NCI-H2081 treated with DMSO at 0.1 percent for 48 hours (cell line): ENCODE measurements at places on chromosomes 3 and 15.

GRCh38 chr15:57509126-57509525, 82.6 kb upstream of the MYZAP start:
- DNase-seq = no peak

GRCh38 chr15:23797747-23798446, 110.8 kb upstream of the NDN start:
- DNase-seq = no peak

GRCh38 chr3:115814778-115815380, 191.6 kb downstream of the GAP43 start:
- no peak for DNase-seq

DNA sequence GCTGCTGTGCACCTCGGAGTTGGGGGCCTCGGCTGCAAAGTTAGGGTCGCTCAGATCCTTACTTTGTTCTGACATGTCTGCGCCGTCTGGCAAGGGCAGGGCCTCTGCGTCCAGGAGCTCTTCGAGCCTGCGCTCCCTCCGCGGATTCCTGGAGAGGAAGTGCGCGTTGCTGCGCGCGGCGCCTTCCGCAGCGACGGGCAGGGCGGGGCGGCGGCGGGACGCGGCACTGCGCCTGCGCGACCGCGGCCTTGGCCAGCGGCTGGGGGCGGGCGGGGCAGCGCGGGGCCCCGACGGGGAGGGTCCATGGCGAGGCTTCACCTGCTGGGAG, at the start of gene NDN:
TSS of gene NDN (minus strand) at position 163 of the 328 bp plus-strand sequence. CDS start at position 75, 88 bp downstream.
- DNase-seq = no peak

DNA sequence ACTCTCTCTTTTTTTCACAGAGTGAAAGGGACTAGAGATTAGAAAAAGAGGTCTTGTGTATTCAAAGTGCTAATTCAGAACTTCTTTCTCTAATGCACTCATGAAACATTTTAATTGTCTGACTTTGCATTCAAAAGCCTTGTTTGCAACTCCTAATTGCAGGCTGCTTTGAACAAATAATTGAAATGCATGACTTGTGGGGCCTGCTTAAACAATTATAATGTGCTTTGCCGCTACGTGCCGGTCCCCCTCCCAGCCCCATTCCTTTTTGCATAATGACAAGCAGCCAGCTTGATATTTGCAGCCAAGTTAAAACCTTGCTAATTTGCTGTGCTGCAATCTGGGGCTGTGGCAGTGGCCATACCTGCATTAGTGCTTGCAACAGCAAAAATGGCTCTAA, 114.5 kb downstream of the FOXB1 start:
- no peak for DNase-seq

DNA sequence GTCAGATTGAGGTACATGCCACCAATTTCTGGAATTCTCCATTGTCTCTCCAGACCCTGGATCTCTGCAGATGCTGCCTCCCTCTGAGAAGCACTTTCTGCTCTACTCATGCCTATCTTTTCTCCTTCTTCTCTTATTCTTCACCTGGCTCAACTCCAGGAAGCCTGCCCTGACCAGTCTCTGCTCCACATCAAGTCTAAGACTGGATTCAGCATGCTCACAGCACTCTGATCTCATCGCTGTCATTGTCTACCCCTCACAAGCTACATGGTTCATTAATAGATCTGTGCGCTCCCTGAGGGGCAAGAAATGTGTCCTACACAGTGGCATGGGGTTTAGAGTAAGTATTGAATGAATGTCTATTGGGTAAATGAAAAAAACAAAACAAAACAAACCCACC, 38.7 kb downstream of the CCR4 start:
- no peak for DNase-seq

GRCh38 chr3:119831941-119832371, 50.1 kb downstream of the NR1I2 start:
- DNase-seq = no peak

GRCh38 chr3:152195206-152195605, 73.5 kb upstream of the MBNL1 start:
- DNase-seq = no peak

GRCh38 chr15:29159771-29160455, 109.7 kb downstream of the NSMCE3 start:
- no peak for DNase-seq

DNA sequence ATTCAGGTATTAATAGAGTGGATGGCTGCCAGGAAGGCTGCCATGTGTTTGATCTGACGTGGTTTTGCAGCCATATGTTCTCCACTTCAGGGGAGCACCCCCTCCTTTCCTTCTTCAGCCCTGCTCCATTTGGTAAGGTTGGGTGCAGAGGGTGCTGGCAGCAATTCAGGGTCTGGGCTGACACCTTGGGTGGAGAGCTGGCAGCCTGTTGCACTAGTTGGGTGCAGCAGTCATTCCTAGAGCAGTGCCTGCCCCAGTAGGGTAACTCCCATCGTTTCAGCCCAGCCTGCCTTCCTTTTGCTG, 1.5 kb downstream of the TYRO3 start:
- DNase-seq = no peak

DNA sequence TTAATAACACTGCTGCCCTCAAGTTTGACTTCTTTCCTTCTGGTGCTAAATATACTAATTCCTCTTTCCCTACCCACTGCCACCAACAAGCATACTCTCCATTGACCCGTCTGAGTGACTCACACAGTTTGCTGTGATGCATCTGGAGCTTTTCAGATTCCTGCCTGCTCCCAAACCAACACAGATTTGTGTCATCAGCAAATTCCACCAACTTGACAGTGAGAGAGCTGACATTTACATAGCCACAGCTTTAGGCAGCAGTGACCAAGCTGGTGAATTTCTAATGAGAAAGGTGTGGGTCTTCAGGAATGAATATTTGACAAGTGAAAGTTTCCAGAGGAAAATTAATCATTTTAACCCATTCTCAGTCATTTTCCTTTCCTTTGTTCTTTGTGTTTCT, 96.5 kb upstream of the PRICKLE2 start:
- DNase-seq = no peak

DNA sequence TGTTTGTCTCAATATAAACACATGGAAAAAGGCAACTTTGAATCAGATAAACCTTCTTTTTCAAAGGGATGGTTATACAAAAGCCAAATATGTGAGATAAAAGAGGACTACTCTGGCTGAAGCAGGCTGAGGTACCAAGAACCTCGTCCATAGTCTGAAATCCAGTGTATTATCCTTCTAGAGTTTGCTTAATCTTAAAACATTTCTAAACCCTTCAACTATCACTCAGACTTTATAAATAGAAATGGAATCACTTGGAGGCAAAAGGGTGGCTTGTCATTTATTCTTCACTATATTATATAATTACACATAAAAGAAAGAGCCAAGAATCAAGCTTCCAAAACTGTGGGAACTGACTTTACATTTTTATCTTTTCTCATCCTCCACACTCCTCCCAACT, 303.6 kb downstream of the PLCL2 start:
- no peak for DNase-seq

DNA sequence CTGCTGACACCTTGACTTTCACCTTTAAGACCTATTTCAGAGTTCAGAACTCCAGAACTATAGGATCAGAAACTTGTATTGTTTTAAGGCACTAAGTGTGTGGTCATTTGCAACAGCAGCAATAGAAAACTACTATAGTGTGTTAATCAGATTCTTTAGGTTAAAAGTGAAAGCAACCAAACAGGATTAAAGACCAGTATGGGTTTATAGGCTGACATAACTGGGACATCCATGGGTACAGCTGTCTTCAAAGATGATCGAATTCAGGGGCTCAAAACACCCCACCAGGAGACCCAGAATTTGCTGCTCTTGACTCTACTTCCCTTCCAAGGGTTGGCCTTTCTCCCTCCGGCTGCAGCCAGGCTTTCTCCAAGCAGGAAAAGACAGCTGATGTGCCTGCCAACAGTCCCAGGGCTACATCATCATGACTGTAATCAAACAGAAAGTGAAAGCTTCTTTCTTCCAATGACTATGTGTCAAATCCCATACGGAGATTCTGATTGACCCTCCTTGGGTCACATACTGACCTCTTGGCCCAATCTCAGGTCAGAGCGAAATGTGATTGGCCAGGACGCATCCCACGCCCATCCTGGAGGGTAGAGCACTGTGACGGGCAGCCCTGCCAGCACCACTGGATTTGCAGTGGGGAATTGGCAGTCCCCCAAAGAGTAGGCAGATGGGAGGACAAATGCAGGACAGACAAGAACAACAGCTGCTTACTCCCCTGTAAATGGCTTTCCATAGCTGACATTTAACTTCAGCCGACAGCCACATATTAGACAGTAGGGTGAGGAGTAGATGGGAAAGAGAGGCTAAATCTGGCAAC, 51.4 kb upstream of the RNF7 start:
- no peak for DNase-seq

- DNase-seq = no peak
These were observed 69.6 kb downstream of the CHDH start for GRCh38 chr3:53776494-53777101.

DNA sequence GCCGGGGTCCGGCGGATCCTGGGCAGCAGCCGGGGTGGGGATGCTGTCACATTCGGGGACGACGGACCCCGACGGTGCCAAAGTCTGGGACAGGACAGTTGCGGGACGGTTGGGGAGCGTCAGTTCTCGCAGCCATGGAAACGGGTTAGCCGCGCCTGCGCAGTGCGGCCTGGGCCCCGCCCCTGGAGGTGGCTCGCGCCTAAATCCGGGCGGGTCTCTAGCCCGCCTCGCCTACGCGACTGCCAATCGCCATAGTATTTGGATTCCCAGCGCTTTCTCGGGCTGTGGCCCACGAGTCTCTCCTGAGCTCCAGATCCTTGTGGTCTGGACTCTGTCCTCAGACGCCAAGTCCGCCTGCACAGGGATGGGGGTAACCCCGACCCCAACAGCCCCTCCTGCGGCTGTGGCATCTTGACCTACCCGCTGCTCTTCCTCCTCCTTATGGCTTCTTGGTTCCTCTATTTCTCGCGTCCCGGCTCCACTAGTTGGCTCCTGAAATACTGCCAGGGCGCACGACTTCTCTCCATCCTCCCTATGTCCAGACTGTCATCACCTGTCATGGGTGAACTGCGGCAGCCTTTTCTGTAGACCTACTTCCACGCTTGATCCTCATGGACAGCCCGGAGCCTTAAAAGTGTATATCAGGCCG, at the start of gene ZMYND10:
TSS of gene ZMYND10 (minus strand) at position 147 of the 649 bp plus-strand sequence. CDS start 153 bp downstream, outside the sequence.
- no peak for DNase-seq

DNA sequence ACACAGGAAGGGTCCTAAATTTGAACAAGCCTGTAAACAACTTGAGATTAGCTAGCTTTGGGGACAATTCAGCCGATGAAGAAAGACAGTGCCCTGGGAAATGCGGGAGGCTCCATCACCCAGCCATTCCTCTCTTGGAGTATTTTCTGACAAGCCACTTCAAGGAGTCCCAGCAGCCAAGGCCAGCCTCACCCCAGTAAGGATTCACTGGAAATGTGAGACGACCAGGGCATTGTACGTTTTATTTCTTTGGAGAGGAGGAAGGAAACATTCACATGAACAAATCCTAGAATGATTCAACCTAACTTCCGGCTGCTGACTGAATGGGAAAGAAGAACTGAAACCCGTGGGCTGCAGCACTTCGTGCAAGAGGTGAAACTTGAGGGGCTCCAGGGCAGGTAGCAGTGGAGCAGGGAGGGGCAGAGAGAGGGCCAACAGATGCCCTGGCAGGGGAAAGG, 116.4 kb upstream of the ARHGEF3 start:
- DNase-seq = no peak

GRCh38 chr3:119352034-119352609, 57.9 kb downstream of the ARHGAP31 start:
- no peak for DNase-seq

DNA sequence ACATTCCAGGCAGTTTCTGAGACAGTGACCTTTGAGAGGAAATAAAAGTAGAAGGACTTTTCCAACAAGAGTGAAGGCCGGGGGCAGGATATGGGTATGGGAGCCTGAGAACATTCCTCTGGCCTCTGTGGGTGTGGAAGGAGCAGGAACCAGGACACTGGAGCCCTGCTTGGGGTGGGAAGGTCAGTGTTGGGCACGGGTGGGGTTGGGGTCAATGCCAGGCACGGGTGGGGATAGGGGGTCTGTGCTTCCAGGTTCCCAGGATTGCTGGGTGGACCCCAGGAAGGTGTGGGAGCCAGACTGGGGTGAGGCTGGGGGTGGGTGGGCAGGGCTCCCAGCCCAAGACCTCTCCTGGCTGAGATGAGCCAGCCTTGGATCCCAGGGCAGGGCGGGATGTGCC, 163.5 kb downstream of the NSMCE3 start:
- DNase-seq = no peak

GRCh38 chr15:40081691-40082194, 26.9 kb downstream of the BMF start:
- DNase-seq = no peak

DNA sequence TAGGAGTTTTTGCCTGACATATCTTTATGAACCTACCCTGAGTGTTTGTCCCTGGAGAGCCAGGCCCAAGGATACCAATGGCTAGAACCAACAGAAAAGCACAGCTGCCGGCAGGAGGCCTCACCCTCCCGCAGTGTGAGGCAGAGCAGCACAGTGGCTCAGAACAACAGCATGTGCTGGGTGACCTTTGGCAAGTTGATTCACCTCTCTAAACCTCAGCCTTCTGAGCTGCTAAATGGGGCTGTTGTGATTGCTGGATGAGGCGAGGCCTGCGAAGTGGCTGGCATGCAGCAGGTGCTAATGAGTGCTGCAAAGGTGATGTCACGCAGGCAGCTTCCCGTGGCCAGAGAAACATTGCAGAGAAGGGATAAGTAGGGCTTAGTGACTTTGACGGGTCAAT, 23.3 kb downstream of the IDH2 start:
- DNase-seq = no peak

DNA sequence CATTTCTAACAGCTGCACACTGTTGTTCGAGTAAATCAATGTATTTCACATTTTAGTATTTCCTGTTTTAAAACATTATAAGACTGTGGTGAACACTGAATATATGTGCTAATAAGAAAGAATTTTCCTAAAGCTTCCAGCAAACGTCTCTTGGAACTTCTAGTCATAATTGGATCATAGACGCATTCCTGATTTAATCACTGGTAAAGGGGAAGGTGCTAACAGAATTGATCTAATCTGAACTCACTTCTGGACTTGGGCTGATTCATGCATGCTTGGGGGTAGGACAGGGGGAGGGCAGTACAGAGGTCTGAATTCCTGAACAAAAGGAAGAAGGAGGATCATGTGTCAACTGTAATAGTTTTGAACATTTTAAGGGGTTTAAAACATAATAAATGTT, 7.3 kb upstream of the LEKR1 start:
- no peak for DNase-seq

GRCh38 chr15:59039225-59039624, 51.8 kb downstream of the RNF111 start:
- no peak for DNase-seq

GRCh38 chr3:117565777-117566176, 856.2 kb downstream of the TUSC7 start:
- DNase-seq = no peak

GRCh38 chr3:127693336-127693843, 20.6 kb downstream of the ABTB1 start:
- DNase-seq = no peak
